NCI-H1105 treated with DMSO at 0.1 percent for 48 hours (cell line): ENCODE measurements at places on chromosomes 1 and 21.

- no peak for DNase-seq
These were observed 12.2 kb downstream of the ARHGEF2 start for GRCh38 chr1:155966135-155966534.

DNA sequence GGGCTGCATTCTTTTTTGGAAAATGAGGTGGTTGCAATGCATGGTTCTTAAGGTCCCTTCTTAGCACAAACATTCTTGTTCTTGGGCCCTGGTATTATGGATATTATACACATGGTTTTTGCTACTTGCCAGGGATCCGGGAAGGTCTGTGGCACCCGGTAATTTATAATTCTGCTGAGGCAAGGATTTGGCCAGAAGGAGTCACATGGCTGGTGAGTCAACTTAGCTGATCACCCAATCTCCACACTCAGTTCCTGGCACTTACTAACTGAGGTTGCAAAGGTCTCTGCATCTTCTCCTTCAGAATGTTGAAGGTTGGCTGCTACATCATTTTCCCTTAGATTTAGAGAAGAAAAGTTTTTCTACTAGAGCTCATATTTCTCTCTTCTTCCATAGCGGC, 112.5 kb downstream of the ROR1 start:
- DNase-seq, result no peak

- no peak for DNase-seq
These were observed 410.1 kb upstream of the PLXNA2 start for GRCh38 chr1:208654241-208654640.

DNA sequence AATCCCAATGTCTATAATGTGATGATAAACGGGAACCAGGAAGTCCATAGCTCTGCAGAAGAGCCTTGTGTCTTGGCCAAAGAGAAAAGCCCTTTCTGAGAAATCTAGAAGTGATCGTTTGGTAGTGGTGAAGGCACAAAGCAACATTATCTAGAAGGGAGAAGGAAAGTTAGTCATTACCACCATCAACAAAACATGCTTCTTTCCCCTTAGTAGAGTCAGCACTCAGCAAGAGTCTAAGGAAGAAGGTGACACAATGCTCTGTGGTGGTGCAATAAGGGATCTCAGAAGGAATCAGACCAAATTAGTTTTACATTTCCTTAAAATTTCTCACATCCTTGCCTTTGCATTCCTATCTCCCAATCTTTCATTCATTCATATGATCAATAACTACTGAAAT, 134.4 kb upstream of the PRDX6 start:
- DNase-seq, result no peak

DNA sequence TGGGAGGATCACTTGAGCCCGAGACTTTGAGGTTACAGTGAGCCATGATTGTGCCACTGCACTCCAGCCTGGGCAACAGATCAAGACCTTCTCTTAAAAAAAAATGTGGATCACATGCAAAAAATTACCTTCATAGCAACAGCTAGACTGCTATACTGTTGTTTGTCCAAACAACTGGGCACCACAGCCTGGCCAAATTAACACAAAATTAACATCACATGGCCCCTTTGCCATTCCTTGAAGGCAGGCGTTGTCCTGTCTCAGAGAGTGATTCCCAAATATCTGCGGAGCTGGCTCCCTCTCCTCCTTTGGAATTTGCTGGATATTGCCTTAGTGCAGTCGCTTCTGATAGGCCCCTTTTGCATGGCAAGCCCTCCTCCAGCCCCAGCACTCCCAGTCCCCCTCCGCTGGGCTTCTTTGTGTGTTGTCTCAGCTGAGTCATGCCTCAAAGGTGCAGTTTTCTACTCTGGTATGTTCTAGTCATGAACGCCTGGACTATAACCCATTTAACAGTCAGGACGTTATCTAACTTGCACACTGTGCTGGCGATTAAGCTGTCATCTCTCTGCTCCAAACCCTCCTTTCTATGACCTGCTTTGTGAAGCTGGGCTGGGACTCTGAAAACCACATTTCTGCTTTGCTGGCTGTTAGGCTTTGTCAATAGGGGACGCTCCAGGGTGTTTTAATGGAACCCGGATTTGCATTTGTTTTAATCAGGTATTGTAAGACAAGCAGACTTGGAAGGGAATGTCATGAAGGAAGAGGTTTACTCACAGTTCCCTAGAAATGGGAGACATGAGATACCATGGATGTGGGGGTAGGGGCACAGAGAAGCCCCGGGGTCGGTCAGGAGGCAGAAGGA, 20.1 kb upstream of the HPCAL4 start:
- no peak for DNase-seq

- DNase-seq, result no peak
These were observed 19.3 kb downstream of the KRTAP8-1 start for GRCh38 chr21:30793581-30794314.
